ENCODE measurements at places on chromosomes 2 and 18. TPM values are rescaled to one million over a fixed set of nuclear protein-coding genes. Genes with fewer than 3 reads are reported as not detected.

SAG gene
- total RNA-seq: 0.05 TPM

BOLL gene
- not detected for total RNA-seq

TUBB6 gene
- 3.7 TPM for total RNA-seq

CDH7 gene
- not detected for total RNA-seq

HOXD1 gene
- total RNA-seq: not detected

DNA sequence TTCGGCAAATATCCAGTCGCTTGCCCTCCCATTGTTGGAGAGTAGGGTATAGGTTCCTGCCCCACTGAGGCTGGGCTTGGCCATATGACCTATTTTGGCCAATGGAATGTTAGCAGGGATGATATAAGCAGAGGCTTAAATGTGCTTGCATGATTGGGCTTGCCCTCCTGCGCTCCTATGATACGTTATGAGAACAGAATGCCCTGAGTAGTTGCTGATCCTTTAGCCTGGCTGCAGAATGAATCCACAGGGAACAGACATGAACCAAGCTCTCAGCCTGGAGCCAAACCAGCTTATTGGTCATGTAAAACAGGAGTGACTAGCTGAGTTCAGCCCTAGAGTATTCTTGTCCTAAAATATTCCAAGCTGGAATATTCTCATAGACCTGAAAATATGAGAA, 34.8 kb upstream of the IMP4 start:
- DNase-seq: no peak

GRCh38 chr2:45285771-45286390, 276.6 kb upstream of the SIX2 start:
- DNase-seq: no peak

DNA sequence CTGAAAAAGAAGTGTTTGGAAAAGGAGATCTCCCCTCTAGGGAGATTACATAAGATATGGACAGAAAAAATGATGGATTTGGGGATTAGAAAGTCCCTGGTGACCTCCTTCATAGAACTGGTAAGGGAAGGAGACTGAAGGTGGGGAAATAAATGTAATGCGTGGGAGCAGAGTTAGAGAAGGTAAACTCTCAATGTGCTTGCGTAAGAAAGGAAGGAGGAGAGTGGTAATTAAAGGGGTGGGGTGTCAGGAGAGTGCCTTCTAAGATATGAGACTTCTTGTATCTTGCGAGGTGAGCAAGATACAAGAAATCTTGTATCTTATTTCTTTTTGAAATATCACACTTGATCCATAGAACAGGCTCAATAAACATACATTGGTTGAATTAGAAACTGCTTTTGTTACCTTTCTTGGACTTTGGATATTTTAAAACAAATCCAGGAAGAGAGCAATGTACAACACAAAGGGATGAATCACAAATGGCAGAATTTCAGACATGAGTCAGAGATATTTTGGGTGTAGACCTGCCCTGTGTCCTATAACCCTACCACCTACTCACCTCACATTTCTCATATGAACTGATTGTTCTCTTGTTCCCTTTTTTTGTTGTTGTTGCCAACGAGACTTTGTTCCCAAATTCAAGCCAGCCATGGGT, 342.4 kb downstream of the INSIG2 start:
- DNase-seq: no peak

DNA sequence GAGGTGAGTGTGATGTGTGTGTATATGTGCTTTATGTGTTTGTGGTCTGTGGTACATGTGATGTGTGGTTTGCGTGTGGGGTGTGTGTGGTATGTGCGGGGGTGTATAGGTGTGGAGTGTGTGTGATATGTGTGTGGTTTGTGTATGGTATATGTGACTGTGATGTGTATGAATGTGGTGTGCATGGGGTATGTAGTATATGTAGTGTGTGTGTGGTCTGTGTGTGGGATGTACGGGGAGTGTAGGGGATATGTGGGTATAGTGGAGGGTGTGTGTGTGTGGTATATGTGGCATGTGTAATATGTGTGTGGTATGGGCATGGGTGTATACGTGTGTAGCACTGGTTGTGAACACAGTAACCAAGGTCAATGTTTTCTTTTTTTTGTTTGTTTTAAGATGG, 87.4 kb downstream of the ZNF385B start:
- no peak for DNase-seq

DNA sequence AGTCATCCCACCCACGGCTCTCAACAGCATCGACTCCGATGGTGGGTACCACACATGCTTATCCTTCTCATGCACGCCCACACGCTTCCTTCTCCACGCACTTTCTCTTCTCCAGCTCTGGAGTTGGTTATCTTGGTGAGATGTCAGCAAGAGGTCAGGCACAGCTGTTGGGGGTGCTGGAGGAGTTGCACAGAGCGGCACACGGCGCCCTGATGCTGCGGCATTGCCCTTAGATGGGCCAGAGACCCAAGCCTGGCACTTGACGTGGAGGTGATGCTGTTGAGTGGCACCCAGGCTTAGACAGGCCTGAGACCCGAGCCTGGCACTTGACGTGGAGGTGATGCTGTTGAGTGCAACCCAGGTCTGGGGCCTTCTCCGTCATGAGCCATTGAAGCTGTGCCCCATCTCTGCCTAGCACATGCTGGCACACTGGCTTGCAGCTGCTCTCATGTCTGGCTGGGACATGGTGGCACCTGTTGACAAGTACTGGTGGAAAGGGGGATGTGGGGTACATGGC, 83.2 kb downstream of the DGKD start:
- peak; percentile 39 for DNase-seq

- DNase-seq: no peak
These were observed 55.2 kb downstream of the METTL4 start for GRCh38 chr18:2515908-2516625.

DNA sequence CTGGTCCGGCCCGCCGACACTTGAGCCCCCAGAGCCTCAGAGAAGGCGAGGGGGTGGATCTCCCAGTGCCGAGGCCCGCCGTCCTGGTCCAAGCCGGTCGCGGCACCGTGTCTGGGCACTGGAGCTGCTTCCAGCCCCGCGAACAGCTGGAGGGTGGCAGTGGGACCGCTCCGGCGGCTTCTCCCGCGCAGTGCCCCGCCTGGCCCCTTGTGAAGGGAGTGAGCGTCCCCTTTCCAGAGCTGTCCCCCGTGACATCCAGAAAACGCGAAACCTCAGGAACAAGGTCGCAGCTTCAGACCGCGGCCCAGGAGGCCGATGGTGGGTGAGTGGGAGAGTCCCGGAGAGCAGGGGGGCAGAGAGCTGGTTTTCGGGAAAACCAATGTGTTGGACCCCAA, 579 bp upstream of the EMX1 start:
- peak; percentile 60 for DNase-seq

Measured in natural killer cell treated with Interleukin-12 subunit alpha and Interleukin-12 subunit beta and Interleukin-15 and Interleukin-18, amount 100 ng/mL, for 72 hours (primary cell).